ENCODE measurements at places on chromosomes 12 and 14.

- DNase-seq = no peak
Measured at GRCh38 chr12:9707356-9707755, 25.5 kb downstream of the CLECL1 start.

DNA sequence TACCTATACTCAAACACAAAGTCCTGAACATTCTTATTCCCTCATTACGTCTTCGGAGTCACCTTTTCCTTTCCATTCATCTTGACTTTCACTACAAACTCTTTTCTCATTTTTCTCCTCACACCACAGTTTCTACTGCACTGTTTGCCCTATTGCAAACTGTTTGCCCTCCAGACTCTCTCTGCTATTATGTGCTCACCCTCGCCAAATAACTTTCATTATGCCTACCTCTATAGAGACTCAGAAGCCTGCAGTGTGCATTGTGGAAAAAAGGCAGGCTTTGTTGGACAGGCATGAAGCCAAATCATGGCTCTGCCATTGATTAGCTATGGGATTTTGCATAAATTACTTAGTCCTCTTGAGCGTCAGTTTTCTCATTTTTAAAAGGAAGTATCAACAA is 246.6 kb upstream of the CCDC196 start:
- no peak for DNase-seq

GRCh38 chr14:61719344-61720293 is 24.3 kb downstream of the HIF1A start:
- DNase-seq = no peak

GRCh38 chr12:99260456-99260996 is 387.0 kb upstream of the GARIN6 start:
- DNase-seq = no peak

GRCh38 chr12:105654606-105655005 is 324.1 kb downstream of the C12orf75 start:
- DNase-seq = no peak

GRCh38 chr12:44875417-44875953 is 630 bp downstream of the NELL2 start:
- DNase-seq = no peak

- DNase-seq = no peak
Measured at GRCh38 chr12:132115500-132115899, 28.6 kb downstream of the DDX51 start.

GRCh38 chr12:47819896-47820630 is at the start of gene HDAC7:
Gene HDAC7 (minus strand): TSS chr12:47819903. CDS start chr12:47819785, 118 bp downstream.
- DNase-seq = peak; percentile 52

- DNase-seq = no peak
Measured at GRCh38 chr12:110117956-110118685, 6.0 kb upstream of the IFT81 start.

GRCh38 chr14:59474172-59474571 is 9.0 kb upstream of the GPR135 start:
- no peak for DNase-seq

DNA sequence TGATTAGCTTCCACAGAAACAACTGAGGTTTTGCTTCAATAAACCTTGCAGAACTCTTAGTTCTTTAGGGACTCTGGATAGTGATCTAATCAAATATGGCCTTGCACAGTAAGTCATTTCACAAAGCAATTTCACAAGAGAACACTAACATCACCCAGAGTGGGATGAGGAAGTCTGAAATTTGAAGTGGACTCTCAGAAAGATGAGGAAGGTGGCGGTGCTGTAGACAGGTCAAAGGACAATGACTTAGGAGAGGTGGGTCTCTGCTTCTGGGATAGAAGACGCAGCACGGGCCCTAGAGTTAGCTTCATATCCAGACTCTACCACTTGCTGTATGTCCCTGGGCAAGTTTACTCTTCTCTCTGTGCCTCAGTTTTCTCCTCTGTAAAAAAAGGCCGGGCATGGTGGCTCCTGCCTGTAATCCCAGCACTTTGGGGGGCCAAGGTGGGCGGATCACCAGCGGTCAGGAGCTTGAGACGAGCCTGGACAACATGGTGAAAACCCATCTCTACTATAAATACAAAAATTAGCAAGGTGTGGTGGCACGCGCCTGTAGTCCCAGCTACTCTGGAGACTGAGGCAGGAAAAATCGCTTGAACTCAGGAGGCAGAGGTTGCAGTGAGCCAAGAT is 18.9 kb downstream of the FOS start:
- no peak for DNase-seq

GRCh38 chr12:7695566-7696197 is at the start of gene GDF3:
Gene GDF3 (minus strand): TSS chr12:7695775. CDS start chr12:7695728, 47 bp downstream.
- DNase-seq = no peak

- DNase-seq = no peak
Measured at GRCh38 chr12:84502907-84503787, 409.5 kb downstream of the SLC6A15 start.

DNA sequence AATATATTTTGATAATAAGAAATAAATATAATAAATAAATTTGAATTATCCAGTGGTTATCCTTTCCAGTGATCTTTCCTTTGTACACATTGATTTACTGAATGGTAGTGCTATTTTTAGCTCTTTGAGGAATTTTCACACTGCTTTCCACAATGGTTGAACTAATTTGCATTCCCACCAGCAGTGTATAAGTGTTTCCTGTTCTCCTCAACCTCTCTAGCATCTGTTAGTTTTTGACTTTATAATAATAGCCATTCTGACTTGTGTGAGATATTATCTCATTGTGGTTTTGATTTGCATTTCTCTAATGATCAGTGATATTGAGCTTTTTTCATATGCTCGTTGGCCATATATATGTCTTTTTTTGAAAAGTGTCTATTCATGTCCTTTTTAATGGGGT is 333.7 kb downstream of the RAD51B start:
- no peak for DNase-seq

GRCh38 chr12:51904951-51905470 is 2.3 kb upstream of the ACVRL1 start:
- DNase-seq = no peak

DNA sequence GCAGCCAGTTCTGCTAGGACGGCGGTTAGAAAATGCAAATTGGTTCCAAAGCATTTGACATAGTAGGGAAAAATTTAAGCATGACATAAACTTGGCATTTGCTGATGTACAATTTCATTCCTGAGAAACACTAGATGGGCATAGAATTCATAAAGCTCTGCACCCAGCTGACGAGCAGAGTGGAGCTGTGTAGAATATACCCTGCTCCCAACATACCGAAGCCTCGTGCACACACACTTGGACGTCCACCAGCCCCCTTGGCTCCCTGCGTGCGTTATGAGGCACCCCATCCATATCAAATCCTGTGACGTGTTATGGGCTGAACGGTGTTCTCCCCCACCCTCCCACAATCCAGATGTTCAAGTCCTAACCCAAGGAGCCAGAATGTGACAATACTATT is 65.4 kb downstream of the CLMN start:
- DNase-seq = no peak

DNA sequence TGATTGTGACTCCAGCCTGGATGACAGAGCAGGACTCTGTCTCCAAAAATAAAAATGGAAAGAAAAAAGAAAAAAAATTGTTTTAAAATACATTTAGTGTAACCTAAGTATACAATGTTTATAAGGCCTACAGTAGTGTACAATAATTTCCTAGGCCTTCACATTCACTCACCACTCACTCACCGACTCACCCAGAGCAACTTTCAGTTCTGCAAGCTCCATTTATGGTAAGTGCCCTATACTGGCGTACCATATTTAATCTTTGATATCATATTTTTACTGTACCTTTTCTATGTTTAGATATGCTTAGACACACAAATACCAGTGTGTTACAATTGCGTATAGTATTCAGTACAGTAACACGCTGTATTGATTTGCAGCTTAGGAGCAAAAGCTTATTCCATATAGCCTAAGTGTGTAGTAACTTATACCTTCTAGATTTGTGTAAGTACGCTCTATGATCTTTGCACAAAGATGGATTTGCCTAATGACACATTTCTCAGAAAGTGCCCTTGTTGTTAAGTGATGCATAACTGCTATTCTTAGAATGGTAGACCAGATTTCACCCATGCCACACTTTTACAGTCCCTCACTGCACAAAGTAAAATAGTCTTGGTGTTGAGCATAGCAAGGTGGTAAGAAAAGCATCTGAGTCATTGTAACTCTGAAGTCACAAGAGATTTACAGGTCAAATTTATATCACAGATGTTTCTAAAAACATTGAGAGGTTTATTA is 151.9 kb downstream of the LRRK2 start:
- DNase-seq = no peak

DNA sequence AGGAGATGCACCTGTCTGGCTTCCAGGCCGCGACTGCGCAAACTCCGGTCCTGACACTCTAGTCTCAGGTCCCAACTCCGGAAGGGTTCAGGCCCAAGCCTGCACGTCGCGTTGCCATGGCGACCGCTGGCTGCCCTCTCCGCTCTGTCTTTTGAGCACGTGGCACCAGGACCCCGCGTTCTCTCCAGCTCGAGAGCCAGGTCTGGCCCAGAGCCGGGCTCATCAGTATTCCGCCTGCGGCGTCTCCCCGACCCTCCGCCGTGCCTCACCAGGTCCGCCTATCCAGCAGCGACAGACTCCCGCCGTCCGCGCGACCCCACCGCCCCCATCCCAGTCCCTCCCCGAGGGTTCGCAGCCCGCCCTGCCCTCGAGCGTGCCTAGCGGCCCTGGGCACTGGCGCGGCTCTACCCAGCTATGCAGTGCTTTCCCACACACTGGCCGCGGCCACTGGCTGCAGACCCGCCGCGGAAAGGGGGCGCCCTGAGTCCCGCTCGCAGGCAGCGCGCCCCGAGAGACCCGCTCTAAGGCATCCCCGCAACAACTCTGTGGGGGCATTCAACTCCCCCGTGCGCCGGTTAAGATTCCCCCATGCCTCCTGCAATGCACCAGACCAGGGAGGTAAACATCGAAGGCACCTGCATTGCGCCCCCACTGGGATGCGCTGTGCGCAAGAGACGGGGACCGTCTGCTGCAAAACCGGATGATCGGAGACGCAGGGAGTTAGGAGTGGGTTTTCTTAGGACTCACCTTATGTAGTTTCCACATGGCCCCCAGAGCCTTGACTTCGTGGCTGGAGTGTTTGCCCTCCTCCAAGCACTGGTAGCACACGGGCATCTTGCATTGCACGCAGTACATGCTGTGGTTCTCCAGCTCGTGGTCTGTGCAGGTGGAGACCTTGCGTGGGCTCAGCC is 1.3 kb downstream of the TRIM9 start:
- no peak for DNase-seq

- DNase-seq = no peak
Measured at GRCh38 chr14:38616959-38617358, 361.1 kb upstream of the CLEC14A start.

DNA sequence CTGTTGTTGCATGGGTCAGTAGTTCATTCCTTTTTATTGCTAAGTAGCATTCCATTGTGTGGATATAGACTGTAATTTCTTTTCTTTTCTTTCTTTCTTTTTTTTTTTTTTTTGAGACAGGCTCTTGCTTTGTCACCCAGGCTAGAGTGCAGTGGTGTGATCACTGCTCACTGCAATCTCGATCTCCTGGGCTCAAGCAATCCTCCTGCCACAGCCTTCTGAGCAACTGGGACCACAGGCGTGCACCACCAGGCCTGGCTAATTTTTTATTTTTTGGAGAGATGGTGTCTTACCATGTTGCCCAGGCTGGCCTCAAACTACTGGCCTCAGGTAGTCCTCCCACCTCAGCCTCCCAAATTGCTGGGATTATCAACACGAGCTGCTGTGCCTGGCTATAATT is 5.2 kb downstream of the ATP6V0A2 start:
- no peak for DNase-seq

- DNase-seq = no peak
Measured at GRCh38 chr14:43894534-43894933, 612.5 kb downstream of the FSCB start.

DNA sequence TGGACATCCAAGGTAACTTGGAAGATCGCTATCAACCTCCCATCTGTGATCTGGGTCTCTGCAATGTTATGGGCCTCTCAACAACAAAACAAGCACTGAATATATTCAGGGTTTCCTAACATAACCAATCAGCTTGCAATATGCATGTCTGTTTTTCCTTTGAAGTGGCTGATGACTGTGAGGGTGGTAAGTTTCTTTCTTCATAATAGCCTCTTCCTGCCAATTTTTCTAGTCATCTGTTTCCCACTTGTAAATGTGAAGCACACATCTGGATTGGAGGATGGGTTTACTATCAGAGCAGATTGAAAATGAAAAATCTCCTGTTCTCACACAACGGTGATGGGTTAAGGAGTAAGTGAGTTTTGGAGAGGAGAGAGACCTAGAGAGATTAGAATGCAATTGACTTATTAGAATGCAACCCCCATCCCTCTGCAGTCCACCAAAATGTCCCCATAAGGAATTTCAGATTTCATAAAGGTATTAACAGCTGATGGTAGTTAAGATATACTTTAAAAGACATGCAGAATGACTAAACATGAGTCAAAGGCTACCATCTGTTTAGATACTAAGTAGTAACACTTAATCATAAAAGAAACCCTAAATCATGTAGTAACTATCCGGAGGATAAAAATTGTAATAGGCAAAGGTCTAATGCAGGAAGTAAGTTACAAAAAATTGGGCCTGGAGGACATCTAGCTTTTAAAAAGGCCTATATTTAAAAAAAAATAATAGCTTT is 58.4 kb upstream of the SAV1 start:
- no peak for DNase-seq

DNA sequence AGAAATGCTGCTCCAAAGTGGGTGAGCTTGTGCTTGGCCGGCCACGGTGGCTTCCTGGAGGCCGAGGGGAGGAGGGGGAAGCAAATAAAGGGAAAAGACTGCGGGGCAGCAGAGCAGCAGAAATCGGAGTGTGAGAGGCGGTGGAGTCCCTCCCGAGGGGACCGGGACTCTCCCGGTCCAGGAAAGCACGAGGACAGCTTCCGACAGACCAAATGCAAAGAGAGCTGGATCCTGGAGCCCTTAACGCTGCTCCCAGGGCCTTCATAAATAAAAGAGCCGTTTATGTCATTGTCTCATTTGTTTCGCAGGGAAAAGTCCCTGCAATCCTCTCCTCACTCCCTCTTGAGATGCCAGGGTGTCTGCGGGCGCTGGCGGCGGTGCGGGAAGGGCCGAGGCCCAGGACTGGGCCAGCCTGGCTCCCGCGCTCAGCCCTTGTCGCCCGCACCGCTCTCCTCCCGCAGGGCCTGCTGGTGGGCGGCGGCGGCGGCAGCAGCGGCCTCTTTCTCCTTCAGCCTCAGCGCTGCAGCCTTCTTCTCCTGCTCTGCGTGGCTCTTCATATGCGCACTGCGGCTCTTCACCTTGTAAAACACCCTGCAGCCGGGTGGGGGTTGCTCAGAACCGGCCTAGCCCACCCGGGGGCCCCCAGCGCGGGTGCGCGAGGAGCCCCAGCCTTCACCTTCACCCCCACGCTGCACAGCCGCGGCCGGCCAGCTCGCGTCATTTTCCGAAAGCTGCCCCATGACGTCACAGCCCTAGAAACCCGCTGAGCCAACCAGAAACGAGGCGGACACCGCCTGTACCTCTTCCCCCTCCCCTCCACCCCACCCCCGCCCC is 4.5 kb upstream of the PNMA1 start:
- DNase-seq = no peak

GRCh38 chr12:128817111-128818015 is 6.4 kb downstream of the SLC15A4 start:
- peak; percentile 26 for DNase-seq

GRCh38 chr14:30547388-30548048 is 11.4 kb upstream of the G2E3 start:
- no peak for DNase-seq

Measured in activated gamma-delta T cell (primary cell).